ENCODE measurements at places on chromosomes 12 and 14. TPM values are rescaled to one million over a fixed set of nuclear protein-coding genes. Genes with fewer than 3 reads are reported as not detected.

DNA sequence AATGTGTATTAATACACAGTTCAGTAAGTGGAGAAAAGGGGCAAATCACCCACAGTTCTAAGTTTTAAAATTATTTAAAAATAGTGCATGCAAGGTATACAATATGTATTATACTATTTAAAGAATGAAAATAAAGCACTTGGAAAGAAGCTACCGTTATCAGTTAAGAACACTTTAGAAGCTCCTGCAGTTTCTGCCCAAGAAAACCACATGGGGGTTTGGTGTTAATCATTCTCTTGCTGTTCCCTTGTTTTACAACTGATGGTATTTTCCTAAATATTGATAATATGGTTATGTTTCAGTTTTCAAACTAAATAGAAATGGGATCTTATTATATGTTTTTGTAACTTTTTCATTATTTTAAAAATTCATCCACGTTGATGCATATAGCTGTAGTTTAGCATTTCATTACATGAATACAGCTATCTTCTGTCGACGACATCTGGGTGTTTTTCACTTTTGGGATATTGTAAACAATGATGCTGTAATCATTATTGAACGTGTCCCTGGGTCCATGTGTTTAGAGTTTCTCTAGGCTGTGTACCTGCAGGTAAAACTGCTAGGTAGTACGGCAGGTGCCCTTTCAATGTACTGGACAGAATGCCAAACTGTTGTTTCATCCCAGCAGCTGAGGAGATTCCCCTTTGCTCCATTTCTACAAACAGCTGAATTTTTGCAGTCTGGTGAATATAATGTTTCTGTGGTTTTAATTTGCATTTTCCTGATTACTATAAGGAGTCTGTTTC, 64.1 kb downstream of the APPL2 start:
- no peaks in the 10 kb centered on the region for H3K4me1 ChIP-seq
- no peak overlapping the region for H3K27ac ChIP-seq
- peaks cover 25% of the 10 kb centered on the region for H3K36me3 ChIP-seq
- H3K27me3 ChIP-seq = no peaks in the 10 kb centered on the region

Gene TRIM9
- total RNA-seq = 0.49 TPM

- H3K27me3 ChIP-seq = no peaks in the 10 kb centered on the region
- no peak overlapping the region for H3K27ac ChIP-seq
- H3K4me1 ChIP-seq = no peaks in the 10 kb centered on the region
- no peak for DNase-seq
- no peaks in the 10 kb centered on the region for H3K36me3 ChIP-seq
- H3K4me3 ChIP-seq = no peak overlapping the region
Measured at GRCh38 chr12:102551186-102551585, 70.8 kb upstream of the IGF1 start.

DNA sequence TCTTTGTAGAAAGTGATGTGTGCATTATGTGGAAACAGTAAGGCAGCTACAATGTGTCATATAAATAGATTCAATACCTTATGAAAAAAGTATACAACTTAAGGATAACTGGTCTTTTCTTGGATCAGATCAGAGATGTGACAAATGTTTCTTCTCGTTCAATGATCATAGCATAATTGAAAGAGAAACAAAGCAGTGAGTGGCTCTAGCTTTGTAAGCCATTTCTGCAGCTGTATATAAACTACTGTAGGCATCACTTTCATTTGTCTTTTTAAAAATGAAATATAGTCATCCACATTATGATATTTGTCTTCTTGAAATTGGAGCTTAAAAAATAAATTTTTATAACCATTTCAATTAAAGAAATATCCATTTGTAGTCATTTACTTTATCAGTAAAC, 63.8 kb upstream of the LMO3 start:
- no peak overlapping the region for H3K27ac ChIP-seq
- H3K4me1 ChIP-seq = no peaks in the 10 kb centered on the region
- H3K4me3 ChIP-seq = no peak overlapping the region
- DNase-seq = no peak

Gene EXOC5
- 51.2 TPM for total RNA-seq

- DNase-seq = no peak
- no peaks in the 10 kb centered on the region for H3K4me1 ChIP-seq
- H3K36me3 ChIP-seq = peaks cover 16% of the 10 kb centered on the region
- no peak overlapping the region for H3K4me3 ChIP-seq
- H3K27me3 ChIP-seq = peaks cover 3% of the 10 kb centered on the region
Measured at GRCh38 chr12:55955800-55956508, 9.9 kb downstream of the PMEL start.

DNA sequence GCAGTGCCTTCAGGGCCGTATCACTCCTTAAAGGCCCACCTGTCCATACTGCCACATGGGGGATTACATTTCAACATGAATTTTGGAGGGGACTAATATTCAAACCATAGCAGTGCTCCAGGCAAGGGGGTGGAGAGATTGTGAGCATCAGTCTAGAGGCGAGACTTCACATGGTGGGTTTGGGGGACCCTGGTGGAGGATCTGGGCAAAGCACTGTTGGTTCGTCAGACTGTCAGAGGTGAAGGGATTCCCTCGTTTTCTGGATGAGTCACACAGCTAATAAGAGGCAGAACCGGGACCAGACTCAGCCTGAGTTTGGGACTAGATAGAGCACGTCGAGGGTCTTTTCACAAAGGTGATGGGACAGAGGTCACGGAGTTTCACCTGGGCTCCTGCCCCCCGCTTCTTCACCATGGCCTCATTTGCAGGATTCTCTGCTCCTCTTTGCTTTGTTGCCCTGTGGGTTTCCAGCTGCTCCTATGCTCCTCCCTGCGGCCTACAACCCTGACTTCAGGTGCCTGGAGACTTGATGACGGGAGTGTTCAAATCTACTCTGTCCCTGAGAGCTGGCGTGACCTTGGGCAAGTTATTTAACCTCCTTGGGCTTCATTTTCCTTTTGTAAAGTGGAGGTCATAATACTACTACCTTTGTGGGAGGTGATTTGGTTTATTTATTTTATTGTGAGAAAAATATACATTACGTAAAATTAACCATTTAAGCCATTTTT, 41.5 kb downstream of the TEAD4 start:
- no peak for DNase-seq
- peak overlapping the region; percentile 93 for H3K27ac ChIP-seq
- peaks cover 59% of the 10 kb centered on the region for H3K4me1 ChIP-seq
- H3K36me3 ChIP-seq = peaks cover 24% of the 10 kb centered on the region

- no peak for DNase-seq
- H3K27me3 ChIP-seq = no peaks in the 10 kb centered on the region
- no peak overlapping the region for H3K4me3 ChIP-seq
- peaks cover 2% of the 10 kb centered on the region for H3K4me1 ChIP-seq
Measured at GRCh38 chr14:21050597-21050996, 7.0 kb upstream of the RNASE8 start.

Gene IL31
- not detected for total RNA-seq

Gene SERPINA3
- 0.09 TPM for total RNA-seq

Gene HOXC10
- 7.6 TPM for total RNA-seq

Gene PRPH
- total RNA-seq = 1.4 TPM

Gene SLC17A8
- 0.35 TPM for total RNA-seq

GRCh38 chr14:75183225-75183624, 6.8 kb upstream of the TMED10 start:
- H3K4me3 ChIP-seq = no peak overlapping the region
- H3K36me3 ChIP-seq = no peaks in the 10 kb centered on the region
- no peak overlapping the region for H3K27ac ChIP-seq

- peaks cover 40% of the 10 kb centered on the region for H3K4me1 ChIP-seq
- H3K4me3 ChIP-seq = no peak overlapping the region
- H3K27me3 ChIP-seq = peaks cover 40% of the 10 kb centered on the region
- H3K27ac ChIP-seq = no peak overlapping the region
- DNase-seq = peak; percentile 24
- H3K36me3 ChIP-seq = no peaks in the 10 kb centered on the region
Measured at GRCh38 chr14:24314377-24315193, 3.3 kb downstream of the LTB4R start.

DNA sequence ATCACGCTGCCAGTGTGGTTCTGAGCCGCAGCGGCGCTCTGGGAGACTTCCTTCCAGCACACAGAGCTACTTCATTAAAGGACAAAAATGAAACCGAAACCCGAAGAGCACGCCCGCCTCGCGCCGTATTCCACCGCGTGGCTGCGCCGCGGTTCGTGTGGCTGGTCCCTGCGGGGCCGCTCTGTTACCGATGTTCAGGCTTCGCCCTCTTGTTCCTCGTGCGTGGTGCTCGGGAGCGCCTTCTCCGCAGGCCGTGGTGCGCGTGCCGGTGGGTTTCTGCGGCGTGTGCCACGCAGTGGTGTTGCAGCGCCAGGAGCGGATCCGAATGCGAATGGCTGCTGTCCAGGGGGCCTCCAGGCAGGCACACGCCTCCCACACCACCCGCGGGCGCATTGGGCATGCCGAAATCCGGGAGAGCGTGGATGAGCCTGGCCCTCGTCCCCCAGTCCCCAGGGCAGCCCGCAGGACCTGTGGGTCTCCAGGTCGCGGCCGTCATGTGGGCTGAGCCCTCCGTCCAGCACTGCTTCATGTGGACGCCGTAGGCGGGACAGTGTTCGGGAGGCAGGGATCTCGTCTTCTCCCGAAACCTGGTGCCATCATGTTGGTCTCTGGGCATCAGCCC, 91.2 kb downstream of the ADGRD1 start:
- no peaks in the 10 kb centered on the region for H3K36me3 ChIP-seq
- no peak for DNase-seq
- H3K27me3 ChIP-seq = no peaks in the 10 kb centered on the region
- no peak overlapping the region for H3K4me3 ChIP-seq

DNA sequence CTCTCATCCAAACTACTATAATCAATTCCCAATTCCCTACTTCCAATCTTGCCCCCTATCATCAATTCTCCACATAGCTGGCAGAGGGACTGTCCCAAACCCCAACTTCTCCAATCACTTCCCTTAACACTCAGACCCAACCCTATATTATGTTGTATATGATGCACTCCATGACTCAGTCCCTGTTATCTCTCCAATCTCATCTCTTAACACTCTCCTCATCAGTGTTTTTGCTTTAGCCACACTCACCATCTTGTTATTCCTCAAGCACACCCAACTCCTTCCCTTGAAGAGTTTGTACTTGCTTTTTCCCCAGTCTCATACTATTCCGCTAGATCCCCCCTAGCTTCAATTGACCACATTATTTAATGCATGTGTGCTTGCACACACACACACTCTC, 4.9 kb downstream of the RHOJ start:
- H3K36me3 ChIP-seq = peaks cover 13% of the 10 kb centered on the region
- peaks cover 4% of the 10 kb centered on the region for H3K4me1 ChIP-seq
- no peak overlapping the region for H3K27ac ChIP-seq
- H3K27me3 ChIP-seq = no peaks in the 10 kb centered on the region

DNA sequence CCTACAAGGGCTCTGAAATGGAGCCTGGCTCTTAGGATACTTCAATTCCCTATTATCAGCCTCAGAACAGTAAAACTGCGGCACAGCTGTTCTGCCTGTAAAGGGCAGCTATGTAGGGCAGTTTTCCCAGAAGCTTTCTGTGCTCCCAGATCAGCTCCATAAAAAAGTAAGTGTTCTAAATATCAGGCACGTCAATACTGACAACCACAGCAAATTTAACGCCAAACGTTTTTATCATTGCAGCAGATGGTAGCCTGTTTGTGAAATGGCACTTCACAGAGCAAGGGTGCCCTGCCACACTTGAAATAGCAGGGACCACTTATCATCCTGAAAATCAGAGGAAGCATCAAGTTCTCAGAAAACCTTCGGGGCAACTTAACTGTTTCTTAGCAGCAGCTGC, 54.8 kb upstream of the PTHLH start:
- peak; percentile 27 for DNase-seq
- H3K36me3 ChIP-seq = no peaks in the 10 kb centered on the region
- no peak overlapping the region for H3K27ac ChIP-seq
- no peak overlapping the region for H3K4me3 ChIP-seq

Gene PZP
- 0.40 TPM for total RNA-seq

Gene COCH
- 6.3 TPM for total RNA-seq

GRCh38 chr12:24982250-24982649, 33.3 kb upstream of the BCAT1 start:
- DNase-seq = no peak
- no peak overlapping the region for H3K27ac ChIP-seq
- H3K4me1 ChIP-seq = no peaks in the 10 kb centered on the region
- H3K36me3 ChIP-seq = no peaks in the 10 kb centered on the region
- H3K4me3 ChIP-seq = no peak overlapping the region

Gene NAV3
- 34.6 TPM for total RNA-seq

- H3K27ac ChIP-seq = no peak overlapping the region
- no peak overlapping the region for H3K4me3 ChIP-seq
- peaks cover 41% of the 10 kb centered on the region for H3K27me3 ChIP-seq
- no peak for DNase-seq
- no peaks in the 10 kb centered on the region for H3K36me3 ChIP-seq
- peaks cover 32% of the 10 kb centered on the region for H3K4me1 ChIP-seq
Measured at GRCh38 chr14:104868060-104868740, 3.1 kb downstream of the CEP170B start.

Gene TCHP
- total RNA-seq = 9.9 TPM

GRCh38 chr14:92316176-92316575, 6.8 kb upstream of the SLC24A4 start:
- no peak overlapping the region for H3K27ac ChIP-seq
- H3K4me3 ChIP-seq = no peak overlapping the region
- peak; percentile 79 for DNase-seq
- peaks cover 21% of the 10 kb centered on the region for H3K27me3 ChIP-seq
- H3K4me1 ChIP-seq = peaks cover 11% of the 10 kb centered on the region
- H3K36me3 ChIP-seq = no peaks in the 10 kb centered on the region

Gene ACSS3
- total RNA-seq = 12.7 TPM

GRCh38 chr14:71432334-71433110, 499.7 kb upstream of the RGS6 start:
- no peak for DNase-seq
- no peaks in the 10 kb centered on the region for H3K27me3 ChIP-seq
- no peak overlapping the region for H3K27ac ChIP-seq
- H3K4me3 ChIP-seq = no peak overlapping the region
- H3K4me1 ChIP-seq = no peaks in the 10 kb centered on the region

DNA sequence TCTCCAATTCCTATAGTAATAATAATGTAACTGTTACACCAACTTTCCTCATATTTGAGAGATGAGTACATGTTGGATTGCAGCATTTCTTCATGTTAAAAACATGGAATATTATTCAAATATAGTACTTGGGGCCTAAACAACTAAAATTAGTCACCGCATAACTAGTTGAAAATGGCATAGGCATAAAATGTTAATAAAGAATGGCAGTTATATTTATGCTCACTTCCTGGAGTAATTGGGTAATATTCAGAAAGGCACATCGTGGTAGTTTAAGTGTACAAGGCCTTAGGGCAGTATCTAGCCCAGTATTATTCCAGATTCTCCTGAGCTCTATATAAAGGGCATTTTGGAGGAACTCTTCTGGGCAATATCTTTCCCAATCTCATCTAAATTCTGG, 46.0 kb downstream of the ERGIC2 start:
- no peak for DNase-seq
- H3K4me1 ChIP-seq = no peaks in the 10 kb centered on the region
- H3K36me3 ChIP-seq = no peaks in the 10 kb centered on the region
- H3K4me3 ChIP-seq = no peak overlapping the region
- no peaks in the 10 kb centered on the region for H3K27me3 ChIP-seq

Gene RDH16
- total RNA-seq = 0.27 TPM

Gene ZC2HC1C
- 0.53 TPM for total RNA-seq

GRCh38 chr12:95184121-95184520, 33.1 kb downstream of the FGD6 start:
- H3K27ac ChIP-seq = no peak overlapping the region
- H3K36me3 ChIP-seq = no peaks in the 10 kb centered on the region
- DNase-seq = no peak
- H3K27me3 ChIP-seq = no peaks in the 10 kb centered on the region

Data from muscle of leg (tissue), 16 donors.